ENCODE measurements at places on chromosomes 13 and 19.

DNA sequence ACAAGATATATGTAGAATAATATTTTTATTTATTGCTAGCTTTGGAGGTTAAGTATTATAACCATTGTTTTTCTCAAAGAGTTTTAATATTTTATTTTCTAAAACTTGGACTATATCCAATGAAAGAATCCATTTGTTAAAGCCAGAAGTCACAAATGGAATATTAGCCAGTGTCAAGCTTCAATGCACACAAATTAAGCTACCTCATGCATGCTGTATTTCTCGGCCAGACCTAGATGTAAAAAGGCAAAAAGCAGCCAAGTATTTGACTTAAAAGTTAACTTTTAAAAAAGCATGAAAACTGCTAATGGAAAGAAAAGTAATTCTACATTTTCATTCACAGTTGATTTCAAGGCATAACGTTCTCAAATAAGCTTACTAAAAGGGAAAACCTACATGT, 160.0 kb upstream of the ATXN8OS start:
- no peak for DNase-seq

DNA sequence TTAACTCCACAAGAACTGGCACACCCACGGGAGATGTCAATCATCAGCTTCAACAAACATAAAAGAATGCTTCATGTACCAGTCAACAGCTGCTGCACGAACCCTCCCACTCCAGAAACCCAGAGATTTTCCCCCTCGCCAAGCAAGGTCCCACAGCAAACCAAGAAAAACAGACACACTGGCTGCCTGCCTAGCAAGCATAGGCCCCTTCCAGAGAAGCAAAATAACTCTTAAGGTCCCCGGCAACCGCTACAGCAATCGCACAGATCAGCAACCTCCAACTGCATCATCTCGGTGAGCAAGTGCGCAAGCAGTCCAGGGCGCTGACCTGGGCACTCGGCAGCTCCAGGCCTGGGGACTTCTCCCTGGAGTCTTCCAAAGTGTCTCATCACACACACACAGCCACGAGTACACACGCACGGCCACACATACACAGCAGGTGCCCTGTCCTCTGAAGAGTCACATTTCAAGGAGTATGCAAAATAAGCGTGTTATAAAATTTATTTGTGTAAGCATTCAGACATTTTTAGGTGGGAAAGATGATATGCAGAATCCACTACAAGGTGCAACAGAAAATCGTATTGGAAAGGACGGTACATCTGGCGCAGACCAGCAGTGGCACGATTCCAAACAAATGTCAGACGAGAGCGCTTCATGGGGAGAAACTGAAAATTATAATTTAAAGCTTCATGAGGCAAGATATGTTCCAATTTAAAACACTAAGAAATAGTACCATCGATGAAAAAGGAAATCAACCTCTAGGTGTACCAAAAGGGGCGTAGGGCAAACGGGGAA, 125.0 kb downstream of the STK24 start:
- DNase-seq, result peak; percentile 43

GRCh38 chr13:111316161-111316730, 4.2 kb upstream of the TEX29 start:
- no peak for DNase-seq

DNA sequence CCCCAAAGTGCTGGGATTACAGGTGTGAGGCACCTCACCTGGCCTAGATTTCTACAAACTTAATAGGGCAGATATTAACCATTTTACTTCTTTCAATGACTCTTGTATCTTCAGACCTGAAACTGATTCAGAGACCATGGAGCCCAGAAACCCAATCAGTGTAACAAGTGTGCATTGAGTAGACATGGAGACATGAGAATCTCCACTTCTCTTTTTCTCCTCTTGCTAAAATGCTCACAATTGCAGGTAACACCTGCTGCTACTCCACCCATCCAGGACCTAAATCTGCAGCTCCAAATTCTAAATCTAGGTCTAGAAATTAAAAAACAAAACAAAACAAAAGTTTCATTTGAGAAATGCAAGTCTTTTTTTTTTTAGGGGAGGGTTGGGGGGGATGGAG, 42.2 kb upstream of the ZNF681 start:
- DNase-seq, result no peak

GRCh38 chr19:35318679-35319448, 10.1 kb upstream of the CD22 start:
- DNase-seq, result peak; percentile 26

- no peak for DNase-seq
Measured at GRCh38 chr19:52351512-52351911, 15.5 kb downstream of the ZNF610 start.

- no peak for DNase-seq
Measured at GRCh38 chr13:50686551-50686950, 156.9 kb downstream of the DLEU7 start.

Data from hypothalamus (tissue), 51 donors.